ENCODE measurements at places on chromosomes 5 and 9.

- DNase-seq = no peak
Measured at GRCh38 chr5:154517181-154517580, 39.2 kb upstream of the HAND1 start.

GRCh38 chr9:110655754-110656641 lies 12.6 kb upstream of the MUSK start:
- DNase-seq = no peak

DNA sequence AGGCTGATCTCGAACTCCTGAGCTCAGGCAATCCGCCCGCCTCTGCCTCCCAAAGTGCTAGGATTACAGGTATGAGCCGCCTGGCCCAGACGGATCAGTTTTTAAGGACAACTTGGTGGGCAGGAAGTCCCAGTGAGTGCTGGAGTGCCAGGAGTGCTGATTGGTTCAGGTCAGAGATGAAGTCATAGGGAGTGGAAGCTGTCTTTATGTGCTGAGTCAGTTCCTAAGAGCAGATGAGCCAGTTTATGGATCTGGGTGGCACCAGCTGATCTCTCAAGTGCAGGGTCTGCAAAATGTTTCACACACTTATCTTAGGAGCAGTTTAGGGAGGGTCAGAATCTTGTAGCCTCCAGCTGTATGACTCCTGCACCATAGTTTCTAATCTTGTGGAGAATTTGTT lies 292.1 kb upstream of the ELAVL2 start:
- DNase-seq = no peak

GRCh38 chr5:135993335-135993879 lies 35.4 kb upstream of the TGFBI start:
- no peak for DNase-seq
